PC-3 (cell line): ENCODE measurements at places on chromosomes 12 and 14. TPM values are rescaled to one million over a fixed set of nuclear protein-coding genes. Genes with fewer than 3 reads are reported as not detected.

Gene PAX9
- 14.3 and 14.9 TPM in 2 replicates for total RNA-seq

DNA sequence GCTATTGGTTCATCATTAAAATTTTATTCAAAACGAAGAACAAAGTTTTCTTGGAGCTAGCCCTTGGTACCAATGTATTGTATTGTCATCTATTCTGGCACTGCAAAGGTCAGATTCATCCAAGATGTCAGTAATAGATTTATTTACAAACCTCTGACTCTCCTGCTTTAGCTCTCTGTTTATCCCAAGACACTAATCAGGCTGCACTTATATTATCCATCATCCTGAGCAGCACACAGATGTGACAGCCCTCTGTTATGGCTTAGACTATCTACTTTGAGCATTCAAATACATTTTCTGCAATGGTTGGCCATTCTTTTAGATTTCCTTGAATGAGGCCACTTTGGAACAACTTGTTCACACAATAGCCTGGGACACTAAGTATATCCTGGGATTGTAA, 5.0 kb upstream of the PTPRR start:
- no peak for DNase-seq
- H3K4me1 ChIP-seq = no peaks in the 10 kb centered on the region
- H3K36me3 ChIP-seq = no peaks in the 10 kb centered on the region
- peaks cover 20% of the 10 kb centered on the region for H3K27me3 ChIP-seq

- no peak overlapping the region for H3K27ac ChIP-seq
- peaks cover 23% of the 10 kb centered on the region for H3K4me1 ChIP-seq
- H3K36me3 ChIP-seq = no peaks in the 10 kb centered on the region
Measured at GRCh38 chr14:95258754-95259593, 60.7 kb downstream of the CLMN start.

DNA sequence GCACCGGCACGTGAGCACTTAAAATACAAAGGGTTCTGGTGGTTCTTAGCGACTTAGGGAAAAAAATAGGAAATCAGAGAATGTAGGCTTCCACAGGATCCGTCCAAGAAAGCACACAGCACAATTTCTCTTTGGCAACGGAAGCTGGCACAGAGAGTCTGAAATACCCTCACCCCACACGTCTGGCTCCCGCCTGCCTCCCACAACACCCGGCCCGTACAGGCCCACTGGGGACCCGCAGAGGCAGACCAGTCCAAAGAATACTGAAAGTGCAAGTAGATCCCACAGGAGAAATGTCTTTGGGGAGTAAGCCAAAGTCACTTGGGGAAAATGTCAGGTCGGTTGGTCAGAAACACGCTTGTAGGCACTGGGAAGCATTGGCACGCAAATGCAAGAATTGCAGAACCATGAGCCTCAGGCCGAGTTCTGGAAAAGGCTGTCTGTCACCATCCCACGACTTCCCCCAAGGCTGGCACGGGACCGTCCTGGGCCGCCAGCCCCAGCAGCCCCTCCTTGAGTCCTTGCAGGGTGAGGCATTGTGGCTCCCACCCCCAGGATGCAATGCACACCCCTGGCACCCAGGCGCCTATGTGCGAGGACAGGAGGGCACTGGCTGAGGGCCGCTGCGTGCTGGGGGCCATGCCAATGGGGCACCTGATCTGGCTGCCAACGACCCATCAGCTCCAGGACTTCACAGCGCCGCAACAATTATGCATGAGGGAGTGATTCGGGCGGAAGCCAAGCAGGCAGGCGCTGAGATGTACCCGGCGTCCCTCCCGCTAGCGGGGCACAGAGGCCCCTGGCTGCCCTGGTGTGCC, 29.7 kb downstream of the CHGA start:
- H3K4me1 ChIP-seq = no peaks in the 10 kb centered on the region
- no peak overlapping the region for H3K27ac ChIP-seq
- H3K27me3 ChIP-seq = no peaks in the 10 kb centered on the region

- H3K4me1 ChIP-seq = no peaks in the 10 kb centered on the region
- no peak for DNase-seq
- no peaks in the 10 kb centered on the region for H3K36me3 ChIP-seq
- H3K27ac ChIP-seq = no peak overlapping the region
- no peaks in the 10 kb centered on the region for H3K27me3 ChIP-seq
- H3K4me3 ChIP-seq = no peak overlapping the region
Measured at GRCh38 chr14:63759456-63759855, 31.6 kb upstream of the SGPP1 start.

- H3K4me3 ChIP-seq = no peak overlapping the region
- no peak for DNase-seq
- no peaks in the 10 kb centered on the region for H3K27me3 ChIP-seq
- no peaks in the 10 kb centered on the region for H3K4me1 ChIP-seq
- no peaks in the 10 kb centered on the region for H3K36me3 ChIP-seq
Measured at GRCh38 chr14:68758301-68758700, 34.6 kb downstream of the ZFP36L1 start.

GRCh38 chr12:41407232-41407799, 219.2 kb downstream of the PDZRN4 start:
- H3K27ac ChIP-seq = no peak overlapping the region
- H3K4me3 ChIP-seq = no peak overlapping the region
- H3K27me3 ChIP-seq = no peaks in the 10 kb centered on the region; the same call in 1 of the 2 replicates
- no peaks in the 10 kb centered on the region for H3K36me3 ChIP-seq
- no peak for DNase-seq
- no peaks in the 10 kb centered on the region for H3K4me1 ChIP-seq

GRCh38 chr12:90235642-90236041, 527.0 kb upstream of the ATP2B1 start:
- H3K27me3 ChIP-seq = no peaks in the 10 kb centered on the region
- H3K27ac ChIP-seq = no peak overlapping the region
- H3K4me1 ChIP-seq = no peaks in the 10 kb centered on the region
- no peaks in the 10 kb centered on the region for H3K36me3 ChIP-seq
- no peak overlapping the region for H3K4me3 ChIP-seq
